ENCODE measurements at places on chromosomes 16 and 17.

DNA sequence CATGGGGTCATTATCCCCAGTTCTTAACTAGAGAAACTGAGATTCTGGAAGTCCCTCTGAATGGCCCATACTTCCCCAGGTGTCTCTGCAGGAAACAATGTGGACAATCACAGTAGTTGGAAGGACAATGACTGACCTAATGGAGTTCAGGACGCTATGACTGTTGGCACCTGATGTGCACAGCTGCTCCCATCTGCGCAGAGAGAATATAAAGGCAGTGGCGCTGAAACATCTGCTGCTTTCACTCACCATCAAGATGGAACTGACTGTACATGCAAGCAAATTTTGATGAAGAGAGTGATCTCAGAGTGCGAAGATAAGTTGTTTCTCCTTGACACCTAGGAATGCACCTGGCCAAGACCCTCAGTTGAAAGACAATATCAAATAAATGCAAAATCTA is 395.7 kb upstream of the ASIC2 start:
- DNase-seq: no peak

- DNase-seq: no peak
Measured at GRCh38 chr16:84368308-84368996, at the start of gene ATP2C2. Gene ATP2C2, plus strand, starts transcription at chr16:84368538. Its CDS starts 78 bp downstream, at chr16:84368616.

DNA sequence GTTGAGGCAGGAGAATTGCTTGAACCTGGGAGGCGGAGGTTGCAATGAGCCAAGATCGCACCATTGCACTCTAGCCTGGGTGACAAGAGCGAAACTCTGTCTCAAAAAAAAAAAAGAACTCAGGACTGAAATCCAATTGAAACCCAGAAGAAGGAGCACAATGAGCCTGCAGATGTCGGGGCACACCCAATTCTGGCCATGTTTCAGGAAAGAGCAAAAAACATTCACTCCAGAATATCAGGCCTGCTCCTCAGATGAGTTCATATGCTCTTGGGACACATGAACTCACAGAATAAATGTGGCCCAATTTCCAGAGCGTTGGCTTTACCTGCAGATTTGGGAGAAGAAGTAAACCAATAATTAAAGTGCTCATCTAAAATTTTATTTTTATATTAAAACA is 3.0 kb upstream of the CMTM2 start:
- DNase-seq: no peak

- peak; percentile 3 for DNase-seq
Measured at GRCh38 chr17:74605361-74605760, 13.3 kb upstream of the CD300LD start.

- no peak for DNase-seq
Measured at GRCh38 chr17:82241926-82242697, 13.3 kb downstream of the SLC16A3 start.

DNA sequence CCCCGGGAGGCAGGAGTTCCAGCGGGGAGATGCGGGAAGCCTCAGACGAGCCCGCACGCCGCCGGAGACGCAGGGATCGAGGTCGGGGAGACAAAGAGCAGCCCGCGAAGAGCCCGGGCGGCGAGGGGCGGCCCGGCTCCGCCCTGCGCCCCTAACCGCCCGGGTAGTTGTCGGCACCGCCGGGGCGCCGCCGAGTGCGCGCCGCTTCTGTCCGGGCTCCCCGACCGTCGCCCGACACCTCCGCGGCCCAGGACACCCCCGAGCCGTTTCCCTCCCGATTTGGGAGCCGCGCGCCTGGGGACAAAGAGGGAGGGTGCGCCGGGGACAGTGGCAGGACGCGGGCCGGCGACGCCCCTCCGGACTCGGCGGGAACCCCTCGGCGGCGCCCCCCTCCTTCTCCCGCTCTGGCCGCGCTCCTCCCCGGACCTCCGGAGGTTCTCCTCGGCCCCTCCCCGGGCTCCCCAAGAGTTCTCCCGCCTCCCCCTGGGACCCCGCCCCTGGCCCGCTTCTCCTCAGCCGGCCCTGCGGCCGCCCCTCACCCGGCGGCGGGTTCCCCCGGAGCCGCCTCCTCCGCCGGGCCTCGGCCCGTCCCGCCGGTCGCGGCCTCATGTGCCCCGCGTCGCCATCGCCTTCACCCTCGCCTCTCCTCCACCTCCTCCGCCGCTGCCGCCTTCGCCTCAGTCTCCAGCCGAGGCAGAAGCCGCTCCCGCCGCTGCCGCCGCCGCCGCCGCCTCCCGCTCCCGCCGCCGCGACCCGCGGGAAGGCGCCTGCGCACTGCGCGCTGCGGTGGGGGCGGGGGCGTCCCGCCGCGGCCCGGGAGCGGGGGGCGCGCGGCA is at the start of gene GJC1:
TSS of gene GJC1 (minus strand) at position 765 of the 836 bp plus-strand sequence. CDS start 24,470 bp downstream, outside the sequence.
- no peak for DNase-seq

DNA sequence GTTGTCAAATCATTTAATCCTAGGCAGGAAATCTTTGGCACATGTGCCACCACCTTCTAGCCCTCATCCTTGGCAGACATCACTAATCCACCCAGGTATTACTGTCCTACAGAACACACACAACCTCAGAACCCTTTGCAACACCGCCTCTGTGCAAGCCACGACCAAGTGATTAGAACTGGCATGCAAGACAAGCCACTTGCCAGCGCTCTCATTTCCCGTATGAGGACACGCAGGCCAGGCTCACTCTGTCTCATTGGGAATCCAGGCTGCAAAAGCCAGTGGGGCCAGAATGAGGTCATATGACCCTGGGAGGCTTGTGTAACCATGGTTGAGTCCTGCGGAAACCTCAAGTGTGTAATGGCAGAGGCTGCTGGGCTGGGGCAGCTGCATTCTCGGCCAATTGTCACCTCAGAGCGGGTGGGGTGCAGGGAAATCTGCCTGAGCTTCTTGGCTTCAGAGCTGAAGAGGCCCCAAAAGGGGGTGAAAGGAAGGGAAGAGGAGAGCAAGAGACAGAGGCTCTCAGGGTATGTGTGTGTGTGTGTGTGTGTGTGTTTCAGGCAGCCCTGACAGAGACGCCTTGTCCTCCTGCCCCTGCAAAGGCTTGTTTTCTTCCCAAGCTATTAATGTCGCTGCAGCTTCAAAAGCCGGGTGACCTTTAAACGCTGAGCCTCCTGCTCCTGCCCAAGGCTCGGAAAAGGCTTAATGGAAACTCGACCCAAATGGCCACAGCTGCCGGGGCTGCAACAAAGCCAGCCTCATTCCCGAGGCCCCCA is 43.2 kb upstream of the MRPS23 start:
- DNase-seq: peak; percentile 86

DNA sequence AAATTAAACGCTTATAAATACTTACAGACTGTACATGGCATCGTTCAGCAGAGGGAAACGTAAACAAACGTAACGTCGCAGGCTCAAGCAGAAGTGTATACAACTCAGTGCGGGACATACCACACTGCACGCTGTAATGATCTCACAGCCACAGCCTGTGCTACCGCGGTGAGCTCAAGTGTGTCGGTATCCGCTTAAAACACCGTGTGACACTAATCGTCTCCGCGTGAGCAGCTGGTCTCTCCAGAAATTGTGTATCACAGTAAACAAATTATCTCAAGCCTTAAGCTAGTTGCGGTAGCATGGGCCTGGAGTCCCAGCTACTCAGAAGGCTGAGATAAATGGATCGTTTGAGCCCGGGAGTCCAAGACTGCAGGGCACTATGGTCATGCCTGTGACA is 115.3 kb downstream of the ANKRD11 start:
- DNase-seq: no peak

GRCh38 chr16:14399378-14400284 is 230.4 kb downstream of the PARN start:
- no peak for DNase-seq

- DNase-seq: no peak
Measured at GRCh38 chr16:85040685-85041084, 13.1 kb downstream of the KIAA0513 start.

DNA sequence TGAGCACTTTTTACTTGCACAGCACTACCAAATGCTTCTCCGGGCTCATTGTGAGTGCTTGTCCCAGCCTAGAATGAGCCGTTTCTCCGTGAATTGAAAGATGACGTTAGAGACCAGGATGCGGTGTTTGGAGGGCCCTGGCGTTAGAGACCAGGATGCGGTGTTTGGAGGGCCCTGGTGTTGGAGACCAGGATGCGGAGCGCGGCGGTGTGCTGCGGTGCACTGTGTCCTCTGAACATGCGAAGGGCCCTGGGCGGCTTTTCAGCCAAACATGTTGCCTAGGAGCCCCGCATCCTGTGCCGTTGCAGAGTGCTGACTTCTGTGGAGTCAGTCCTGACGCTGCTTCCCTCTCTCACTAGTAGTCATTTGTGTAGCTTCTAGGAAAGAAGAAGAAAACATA is 42.7 kb downstream of the BANP start:
- DNase-seq: no peak

- DNase-seq: no peak
Measured at GRCh38 chr17:41153856-41154255, 4.2 kb upstream of the KRTAP4-5 start.

GRCh38 chr16:389352-389751 is 7.6 kb upstream of the PGAP6 start:
- DNase-seq: no peak

DNA sequence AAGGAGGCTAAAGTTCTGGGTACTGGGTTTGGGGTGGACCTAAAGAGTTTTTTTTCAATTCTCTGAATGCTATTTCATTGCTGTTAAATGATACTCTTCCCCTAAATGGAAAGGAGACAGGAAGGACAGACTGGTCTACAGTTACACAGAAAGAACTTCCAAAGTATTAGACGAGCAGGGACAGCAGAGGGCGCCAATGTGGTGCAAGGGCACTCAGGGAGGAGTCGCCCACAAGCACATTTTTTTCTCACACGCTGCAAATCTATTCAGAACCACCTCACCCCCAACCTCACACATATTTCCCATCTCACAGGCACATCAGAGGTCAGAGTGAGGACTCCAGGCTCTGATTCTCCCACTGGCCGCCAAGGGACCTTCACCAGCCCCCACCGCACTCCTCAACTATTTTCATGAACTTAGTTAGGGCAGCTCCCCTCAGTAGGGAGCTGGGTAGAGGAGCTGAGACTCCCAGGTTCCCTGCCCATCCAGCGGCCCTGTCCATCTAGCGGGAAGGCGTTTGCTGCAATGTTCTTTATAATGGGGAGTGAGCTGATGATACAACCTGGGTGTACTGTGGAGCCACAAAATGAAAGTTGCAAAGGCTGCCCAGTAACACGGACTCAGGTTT is 6.8 kb upstream of the CA4 start:
- peak; percentile 63 for DNase-seq

GRCh38 chr16:87658564-87659225 is 56.4 kb downstream of the JPH3 start:
- DNase-seq: no peak

DNA sequence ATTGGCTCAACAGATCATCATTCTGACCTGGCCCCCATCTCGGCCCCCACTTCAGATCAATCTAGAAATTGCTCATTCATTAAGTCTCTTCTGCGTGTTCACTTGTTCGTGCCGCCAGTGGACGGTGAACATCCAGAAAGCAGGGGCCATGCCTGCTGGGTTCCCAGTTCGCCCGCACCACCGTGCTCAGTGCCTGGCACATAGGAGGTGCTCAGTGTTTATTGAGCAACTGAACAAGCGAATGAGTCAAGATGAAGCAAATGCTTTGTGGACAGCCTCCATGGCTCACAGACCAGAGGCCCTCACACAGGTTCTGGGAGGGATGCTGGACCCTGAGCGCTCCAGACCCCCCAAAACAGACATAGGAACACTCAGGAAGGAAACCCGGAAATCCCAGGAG is 13.9 kb downstream of the BEAN1 start:
- DNase-seq: no peak

GRCh38 chr16:26765087-26765486 is 301.6 kb upstream of the C16orf82 start:
- no peak for DNase-seq

GRCh38 chr17:9932491-9932890 is 27.4 kb upstream of the RCVRN start:
- DNase-seq: no peak

GRCh38 chr16:27450196-27450549 is 48.2 kb downstream of the IL21R start:
- DNase-seq: no peak

DNA sequence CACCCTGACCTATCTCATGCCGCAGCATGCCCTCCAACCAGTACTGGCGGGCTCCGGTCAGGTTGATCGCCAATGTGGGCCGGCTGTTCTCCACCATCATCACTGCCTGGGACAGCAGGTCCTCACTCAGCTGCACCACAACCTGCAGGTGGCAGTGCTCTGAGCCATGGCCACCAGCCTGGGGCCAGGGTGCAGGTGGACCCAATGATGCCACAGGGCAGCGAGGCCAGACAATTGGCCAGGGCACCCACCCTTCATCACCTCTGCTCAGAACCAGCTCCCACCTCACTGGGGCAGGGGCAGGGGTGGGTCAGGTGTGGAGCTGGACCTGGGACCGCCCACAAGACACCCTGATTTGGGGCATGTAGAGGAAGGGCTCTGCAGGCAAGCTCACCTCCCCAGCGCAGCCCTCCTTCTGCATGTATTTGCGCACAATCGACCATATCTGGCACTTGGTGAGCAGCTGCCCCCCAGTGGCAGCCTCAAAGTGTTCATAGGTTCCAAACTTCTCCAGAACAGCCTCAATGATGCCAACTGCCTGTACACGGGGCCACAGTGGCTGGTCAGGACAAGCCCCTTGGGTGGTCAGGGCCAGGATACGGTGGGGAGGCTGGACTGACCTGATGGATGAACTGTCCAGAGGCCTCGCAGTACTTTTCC is 4.2 kb downstream of the MATCAP1 start:
- DNase-seq: no peak

DNA sequence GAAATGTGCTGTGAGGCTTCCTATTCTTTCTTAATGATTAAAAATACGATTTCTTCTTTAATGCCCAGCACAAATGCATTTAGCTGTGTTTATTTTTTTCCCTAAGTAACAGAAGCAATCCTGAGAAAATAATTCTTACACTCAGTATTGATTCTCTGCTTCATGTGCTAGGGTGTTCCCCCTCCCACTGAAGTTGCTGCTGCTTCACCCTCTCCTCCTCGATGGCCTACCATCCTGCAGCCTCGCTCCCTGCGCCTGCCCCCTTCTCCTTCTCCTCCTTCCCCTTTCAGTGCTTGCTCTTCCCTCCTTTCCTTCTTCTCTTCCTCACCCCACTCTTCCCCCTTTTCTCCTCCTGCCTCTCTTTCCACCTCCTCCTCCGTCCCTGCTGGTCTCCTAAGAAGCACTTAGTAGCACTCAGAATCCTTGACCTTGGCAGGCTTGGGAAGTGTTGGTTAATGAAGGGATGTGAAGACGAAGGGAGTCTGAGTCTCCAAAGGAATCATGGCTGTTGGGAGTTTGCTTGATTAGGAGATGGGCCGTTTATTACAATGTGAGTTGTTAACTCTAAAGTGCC is 119.7 kb downstream of the RPTOR start:
- no peak for DNase-seq

- DNase-seq: no peak
Measured at GRCh38 chr16:3528406-3528805, 27.6 kb downstream of the CLUAP1 start.

- DNase-seq: no peak
Measured at GRCh38 chr17:9414471-9414870, 161.1 kb downstream of the STX8 start.

- DNase-seq: no peak
Measured at GRCh38 chr17:3892095-3892998, 506 bp downstream of the CAMKK1 start.

DNA sequence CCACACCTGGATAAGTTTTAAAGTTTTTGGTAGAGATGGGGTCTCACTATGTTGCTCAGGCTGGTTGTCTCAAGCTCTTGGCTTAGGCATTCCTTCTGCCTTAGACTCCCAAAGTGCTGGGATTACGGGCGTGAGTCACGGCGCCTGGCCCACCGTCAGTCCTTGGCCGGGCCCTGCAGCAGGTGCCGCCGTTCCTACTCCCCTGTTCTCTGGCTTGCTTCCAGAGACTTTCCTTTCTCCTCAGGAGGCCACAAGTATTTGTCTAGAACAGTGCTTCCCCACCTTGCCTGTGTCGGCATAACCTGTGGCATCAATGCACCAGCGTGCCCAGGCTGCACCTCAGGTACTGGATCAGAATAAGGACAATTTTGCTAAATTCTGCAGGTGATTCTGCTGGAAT is 3.0 kb upstream of the MGAT5B start:
- DNase-seq: no peak

All from AG04450 (cell line).